ENCODE measurements at places on chromosomes 3 and 15. TPM values are rescaled to one million over a fixed set of nuclear protein-coding genes. Genes with fewer than 3 reads are reported as not detected.

CLRN1 gene
- total RNA-seq: not detected

MPI gene
- 63.1 TPM for total RNA-seq

C3orf70 gene
- total RNA-seq: 1.9 TPM

CLDN11 gene
- total RNA-seq: 225 TPM

GAP43 gene
- total RNA-seq: 0.56 TPM

PRR20G gene
- not detected for total RNA-seq

CFAP20DC gene
- total RNA-seq: 2.0 TPM

JMJD7 gene
- total RNA-seq: 3.4 TPM

ATP2C1 gene
- total RNA-seq: 196 TPM

LINGO1 gene
- 0.19 TPM for total RNA-seq

SRGAP3 gene
- total RNA-seq: 9.3 TPM

TRIM59 gene
- total RNA-seq: 29.1 TPM

PDCD7 gene
- 13.0 TPM for total RNA-seq

Measured in regular cardiac myocyte (primary cell).